ENCODE measurements at places on chromosomes 11 and 22.

DNA sequence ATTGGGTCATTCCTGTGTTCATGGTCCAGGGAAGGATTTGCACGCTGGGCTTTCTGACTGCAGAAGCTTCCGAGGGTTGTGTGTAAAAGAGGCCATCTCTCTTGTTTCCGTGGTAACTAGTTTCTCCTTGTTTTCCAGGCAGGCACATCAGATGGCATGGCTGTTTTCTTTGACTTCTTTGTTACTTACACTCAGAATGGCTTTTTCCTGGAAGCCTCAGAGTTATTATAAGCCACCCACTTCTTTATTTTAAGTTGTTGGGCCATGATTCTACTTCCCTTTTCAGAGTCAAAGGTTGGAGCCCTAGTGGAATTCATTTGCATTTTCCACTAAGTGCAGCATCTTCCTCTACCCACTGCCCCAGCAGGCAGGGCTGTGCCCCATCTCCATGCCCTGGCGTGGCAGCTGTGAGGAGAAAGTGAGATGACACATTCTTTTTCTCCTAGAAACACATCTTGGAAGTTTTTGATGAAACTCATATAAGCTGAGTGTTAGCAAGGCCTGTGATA is 94.9 kb downstream of the PRR5L start:
- DNase-seq = no peak

DNA sequence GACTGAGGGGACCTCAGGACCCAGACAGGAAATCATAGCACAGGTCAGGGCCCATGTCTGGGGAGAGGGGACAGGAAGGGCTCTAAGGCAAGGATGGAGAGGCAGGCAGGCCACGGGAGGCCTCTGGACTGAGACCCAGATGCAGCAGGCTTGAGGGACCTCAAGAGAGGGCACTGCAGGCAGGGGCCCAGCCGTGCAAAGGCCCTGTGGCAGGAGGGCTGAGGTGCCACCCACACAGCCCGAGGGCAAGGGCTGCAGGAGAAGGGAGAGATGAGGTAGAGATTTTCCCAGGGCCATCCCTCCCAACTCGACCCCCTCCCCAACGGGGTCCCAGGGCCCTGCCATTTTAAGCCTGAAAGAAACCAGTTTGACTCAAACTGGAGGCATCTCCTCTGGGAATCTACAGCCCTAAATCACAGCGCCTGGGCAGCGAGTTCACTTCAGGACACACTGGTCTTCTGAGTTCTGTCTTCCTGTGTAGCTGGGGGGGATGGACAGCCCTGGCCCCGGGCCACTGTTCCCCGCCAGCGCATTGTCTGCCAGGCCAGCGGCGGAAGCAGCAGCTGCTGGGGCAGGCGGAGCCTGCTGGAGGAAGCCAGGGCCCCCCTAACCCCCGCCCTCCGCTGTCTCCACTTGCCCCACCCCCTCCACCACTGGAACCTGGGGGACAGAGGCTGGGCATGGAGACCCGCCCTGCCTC is 20.3 kb upstream of the WNT7B start:
- no peak for DNase-seq

DNA sequence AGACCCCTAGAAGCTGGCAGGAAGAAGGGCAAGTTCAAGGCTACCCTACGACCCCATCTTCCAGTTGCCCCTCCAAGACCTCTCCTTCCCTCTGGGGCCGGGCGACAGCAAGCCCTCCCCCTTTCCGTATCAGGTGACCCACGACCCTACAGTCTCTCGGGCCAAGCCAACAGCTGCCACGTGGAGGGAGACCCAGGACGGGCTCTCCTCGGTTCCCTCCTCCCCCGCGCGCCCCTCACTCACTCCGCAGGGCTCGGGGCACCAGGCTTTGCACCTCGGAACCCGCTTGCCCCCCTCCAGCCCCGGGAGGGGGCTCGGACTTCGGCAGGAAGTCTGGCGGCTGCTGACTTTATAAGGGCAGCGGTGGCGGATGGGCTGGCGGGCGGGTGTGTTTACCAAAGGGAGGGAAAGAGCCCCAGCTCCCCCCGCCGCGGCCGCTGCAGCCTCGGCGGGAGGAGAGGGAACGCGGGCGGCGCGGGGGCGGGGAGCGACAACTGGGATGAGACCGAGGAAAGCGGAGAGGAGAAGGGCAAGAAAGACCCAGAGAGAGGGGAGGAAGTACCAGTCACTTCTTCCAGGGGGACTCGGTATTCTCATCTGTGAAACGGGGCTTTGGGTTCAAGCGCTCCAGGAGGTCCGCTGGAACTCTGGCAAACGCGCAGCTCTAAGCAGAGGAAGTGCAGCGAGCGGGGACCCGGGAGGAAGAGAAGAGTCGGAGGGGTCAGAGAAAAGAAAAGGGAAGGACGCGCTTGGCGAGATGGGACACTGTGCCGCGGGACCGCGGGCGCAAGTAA is 767 bp downstream of the SLC43A1 start:
- peak; percentile 45 for DNase-seq

GRCh38 chr11:76218449-76219178 is 12.3 kb upstream of the WNT11 start:
- no peak for DNase-seq

DNA sequence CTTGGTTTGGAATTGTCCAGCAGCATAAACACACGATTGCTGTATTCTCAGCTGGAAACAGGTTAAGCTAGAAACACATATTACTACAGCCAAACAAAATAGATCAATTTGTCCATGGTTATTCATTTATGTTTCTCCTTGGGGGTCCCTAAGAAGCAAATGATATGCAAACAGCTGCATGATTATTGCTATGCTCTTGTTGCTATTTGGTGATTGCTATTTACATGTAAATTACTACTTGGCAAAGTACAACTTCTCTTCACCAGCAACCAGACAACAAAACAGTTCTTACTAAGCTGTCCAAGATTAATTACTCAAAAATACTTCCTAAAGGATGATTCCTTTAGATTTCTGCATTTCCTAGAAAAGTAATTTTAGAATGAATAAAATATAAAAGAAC is 567.9 kb upstream of the ARHGAP42 start:
- no peak for DNase-seq

- DNase-seq = no peak
Measured at GRCh38 chr11:81380395-81380794, 1353.3 kb downstream of the FAM181B start.

GRCh38 chr11:11843211-11843621 is 1.4 kb downstream of the USP47 start:
- no peak for DNase-seq

- no peak for DNase-seq
Measured at GRCh38 chr11:109033627-109034338, 368.9 kb downstream of the DDX10 start.

GRCh38 chr11:66479394-66480116 is 679 bp upstream of the DPP3 start:
- DNase-seq = no peak

DNA sequence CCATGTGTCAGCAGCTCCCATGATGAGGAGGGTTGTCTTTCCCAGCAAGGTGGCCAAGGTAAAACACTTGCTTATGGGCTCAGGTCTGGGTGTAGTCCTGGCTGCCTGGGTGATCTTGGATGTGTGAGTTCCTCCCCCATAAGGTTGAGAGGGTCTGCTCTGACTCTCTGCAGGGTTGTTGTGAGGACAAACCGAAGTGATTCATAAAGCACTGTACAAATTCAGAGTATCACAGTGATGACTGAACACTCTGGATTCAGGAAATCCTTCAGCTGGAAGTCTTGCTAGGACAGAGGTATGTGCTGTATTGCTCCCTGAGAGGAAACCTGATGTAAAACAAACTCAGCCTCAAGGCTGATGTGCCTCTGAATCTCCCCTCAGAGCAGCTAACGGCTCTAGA is 220.9 kb upstream of the PITPNB start:
- DNase-seq = no peak

DNA sequence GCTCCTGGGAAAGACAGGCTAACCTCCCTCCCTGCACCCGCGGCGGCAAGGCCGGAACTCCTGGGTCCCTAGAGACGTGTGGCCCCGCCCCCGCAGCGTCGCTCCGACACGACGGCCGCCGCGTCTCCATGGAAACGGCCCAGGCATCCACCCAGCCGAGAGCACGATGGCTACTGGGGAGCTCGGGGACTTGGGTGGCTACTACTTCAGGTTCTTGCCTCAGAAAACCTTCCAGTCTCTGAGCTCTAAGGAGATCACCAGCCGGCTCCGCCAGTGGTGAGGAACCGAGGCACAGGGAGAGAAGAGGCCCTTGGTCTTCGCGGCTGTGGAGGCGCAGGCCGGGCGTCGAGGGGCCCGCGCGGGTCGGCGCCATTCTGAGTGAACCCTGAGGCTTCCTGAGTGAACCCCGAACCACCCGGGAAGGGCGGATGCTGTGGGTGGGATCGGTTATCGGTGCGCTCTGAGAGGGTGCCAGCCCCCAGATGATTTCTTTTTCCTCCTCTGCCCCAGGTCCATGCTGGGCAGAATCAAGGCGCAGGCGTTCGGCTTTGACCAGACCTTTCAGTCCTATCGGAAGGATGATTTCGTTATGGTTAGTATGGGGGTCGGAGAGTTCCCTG is at the start of gene CFAP300:
Gene CFAP300 (plus strand): TSS at position 133 of the 620 bp plus-strand sequence. CDS start 34 bp downstream, at position 167.
- peak; percentile 56 for DNase-seq

DNA sequence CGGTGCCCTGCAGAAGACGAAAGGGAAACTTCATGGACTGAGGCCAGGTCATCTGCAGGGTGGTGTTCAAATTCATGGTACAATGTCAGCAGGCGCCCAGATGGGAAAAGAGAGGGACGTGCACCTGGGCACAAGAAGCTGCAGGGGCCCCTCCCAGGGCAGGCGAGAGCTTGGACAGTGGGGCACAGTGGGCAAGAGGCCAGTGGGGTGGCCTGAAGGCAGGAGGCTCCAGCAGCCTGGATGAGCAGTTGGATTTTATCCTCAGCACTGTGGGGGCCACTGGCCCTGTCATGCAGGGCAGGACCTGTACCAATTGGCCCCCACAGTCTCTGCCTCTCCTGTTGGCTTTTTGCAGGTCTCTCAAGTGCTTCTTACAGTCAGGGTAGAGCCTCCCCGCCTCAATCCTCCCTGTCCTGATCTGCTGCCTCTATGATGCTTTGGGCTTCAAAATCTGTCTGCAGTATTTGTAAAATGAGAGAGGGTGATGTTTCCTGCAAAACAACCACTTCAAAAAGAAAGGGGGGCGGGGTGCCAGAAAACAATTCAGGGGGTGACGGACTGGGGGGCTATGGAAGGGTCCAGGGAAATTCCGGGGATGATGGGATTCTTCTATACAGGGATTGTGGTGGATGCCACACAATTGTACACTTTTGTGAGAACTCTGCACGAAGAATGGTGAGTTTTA is 1.7 kb upstream of the BID start:
- no peak for DNase-seq

- no peak for DNase-seq
Measured at GRCh38 chr11:46339816-46340215, 7.4 kb upstream of the DGKZ start.

- DNase-seq = no peak
Measured at GRCh38 chr11:106679581-106679980, 338.7 kb downstream of the GUCY1A2 start.

DNA sequence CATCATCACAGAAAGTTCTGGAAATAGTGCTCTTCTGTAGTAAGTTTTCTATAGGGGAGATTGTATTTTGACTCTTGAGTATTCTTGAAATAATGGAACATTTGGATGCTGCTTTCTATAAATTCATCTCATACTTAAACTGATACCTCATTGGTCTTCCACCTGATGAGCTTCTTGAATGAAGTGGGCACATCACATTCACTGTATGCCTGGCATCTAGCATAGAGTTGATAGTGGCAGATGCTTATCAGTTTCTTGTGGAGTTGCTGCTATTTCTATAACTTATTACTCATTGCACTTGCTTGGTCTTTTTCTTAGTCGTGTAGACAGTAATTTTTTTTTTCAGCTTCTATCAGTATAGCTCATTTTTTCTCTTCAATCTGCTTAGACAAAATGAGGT is 5.4 kb downstream of the ATXN10 start:
- DNase-seq = no peak

- no peak for DNase-seq
Measured at GRCh38 chr22:42967933-42968332, 47.0 kb downstream of the PACSIN2 start.

GRCh38 chr22:45863981-45864751 is 112.8 kb downstream of the WNT7B start:
- DNase-seq = peak; percentile 65

DNA sequence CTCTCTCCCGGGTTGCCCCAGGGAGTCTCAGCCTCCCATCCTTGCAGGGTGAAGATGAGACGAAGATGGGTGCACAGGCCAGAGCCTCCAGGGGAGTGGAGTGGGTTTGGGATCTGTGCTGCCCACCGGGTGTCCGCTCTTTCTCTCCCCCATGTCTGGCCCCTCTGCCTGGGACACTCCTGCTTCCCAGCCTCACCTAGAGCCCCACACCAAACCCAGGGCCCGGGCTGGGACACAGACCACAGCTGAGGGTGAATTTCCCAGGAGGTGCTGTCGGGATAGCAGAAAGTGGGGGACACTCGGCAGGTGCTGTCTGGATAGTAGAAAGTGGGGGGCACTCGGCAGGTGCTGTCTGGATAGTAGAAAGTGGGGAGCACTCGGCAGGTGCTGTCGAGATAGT is 25.0 kb upstream of the KRTAP5-7 start:
- no peak for DNase-seq

DNA sequence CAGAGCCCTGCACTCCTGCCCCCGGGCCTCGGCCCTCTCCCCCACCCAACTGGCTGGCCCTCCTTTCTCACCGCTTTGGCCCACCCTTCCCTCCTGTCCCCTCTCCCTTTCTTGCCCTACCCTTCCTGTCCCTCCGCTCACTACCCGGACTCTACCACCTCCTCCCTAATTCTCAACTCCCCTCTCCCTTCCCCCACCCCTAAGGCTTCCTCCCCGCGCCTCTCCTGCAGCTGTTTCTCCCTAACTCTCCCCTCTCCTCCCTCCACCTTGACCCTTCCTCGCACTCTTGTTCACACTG is 421 bp downstream of the SLC15A3 start:
- DNase-seq = no peak

All from stimulated activated CD4-positive, alpha-beta T cell treated with anti-CD3 and anti-CD28 coated beads, Interleukin-4, amount 100 ng/mL, for 48 hours (primary cell).